CD4-positive, CD25-positive, alpha-beta regulatory T cell (primary cell): ENCODE measurements at places on chromosomes 4 and X. TPM values are rescaled to one million over a fixed set of nuclear protein-coding genes. Genes with fewer than 3 reads are reported as not detected.

GRCh38 chrX:10501611-10502010 lies 118.8 kb downstream of the MID1 start:
- no peak for DNase-seq
- H3K36me3 ChIP-seq, result no peaks in the 10 kb centered on the region
- H3K4me1 ChIP-seq, result no peaks in the 10 kb centered on the region
- no peaks in the 10 kb centered on the region for H3K27me3 ChIP-seq
- no peak overlapping the region for H3K27ac ChIP-seq

DNA sequence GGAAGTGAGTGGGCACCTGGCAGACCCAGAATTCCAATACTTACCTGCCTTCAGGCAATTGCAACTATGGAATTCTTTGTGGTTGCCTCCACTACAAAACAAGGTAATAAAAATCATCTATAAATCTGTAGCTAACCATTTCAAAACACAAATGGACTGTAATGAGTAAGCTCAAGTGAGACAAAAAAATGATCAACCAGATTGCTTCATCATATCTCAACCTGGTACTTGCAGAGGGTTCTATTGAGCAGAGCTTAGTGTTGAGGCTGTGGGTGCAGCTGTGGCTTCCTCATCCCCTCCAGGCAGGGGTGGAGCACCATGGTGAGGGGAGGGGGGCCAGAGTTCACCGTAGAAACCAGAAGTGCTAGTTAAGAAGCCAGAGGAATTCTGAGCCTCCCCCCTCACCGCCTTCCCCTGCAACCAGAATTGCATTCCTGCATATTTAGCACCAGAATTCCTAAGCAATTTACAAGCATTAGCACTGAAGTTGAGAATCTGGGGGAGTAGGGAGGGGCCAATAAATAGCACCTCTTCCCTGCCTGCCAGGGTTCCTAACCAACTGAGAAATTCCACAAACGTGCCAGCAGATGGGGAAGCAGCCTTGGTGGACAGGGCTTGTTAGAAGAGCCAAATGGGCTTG lies 11.5 kb downstream of the CTAG1A start:
- H3K4me3 ChIP-seq, result no peak overlapping the region
- H3K4me1 ChIP-seq, result no peaks in the 10 kb centered on the region
- H3K27ac ChIP-seq, result no peak overlapping the region
- no peaks in the 10 kb centered on the region for H3K27me3 ChIP-seq
- no peak for DNase-seq
- H3K36me3 ChIP-seq, result no peaks in the 10 kb centered on the region

DNA sequence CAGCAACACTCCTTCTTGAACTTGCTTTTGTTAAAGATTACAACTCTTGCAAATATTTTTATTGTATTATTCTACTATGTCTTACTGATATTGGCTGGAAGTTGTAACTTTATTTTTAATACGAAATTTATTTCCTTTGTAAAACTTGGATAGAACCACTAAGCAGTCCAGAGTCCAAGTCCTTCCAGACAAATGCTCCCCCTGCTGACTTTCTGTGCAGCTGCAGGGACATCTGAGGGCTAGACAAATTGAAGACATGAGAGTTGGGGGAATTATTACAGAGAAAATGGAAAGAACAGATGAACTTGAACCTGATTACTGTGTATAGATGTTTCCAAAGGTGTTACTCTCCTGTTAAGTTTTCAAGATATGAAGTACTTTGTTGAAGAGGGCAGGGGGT lies 238.8 kb downstream of the GRIA3 start:
- H3K4me1 ChIP-seq, result no peaks in the 10 kb centered on the region
- no peak overlapping the region for H3K27ac ChIP-seq
- no peaks in the 10 kb centered on the region for H3K27me3 ChIP-seq

- no peak for DNase-seq
- no peaks in the 10 kb centered on the region for H3K27me3 ChIP-seq
- no peak overlapping the region for H3K27ac ChIP-seq
- H3K4me1 ChIP-seq, result no peaks in the 10 kb centered on the region
Measured at GRCh38 chrX:121010218-121010617, 24.7 kb upstream of the CT47A1 start.

DNA sequence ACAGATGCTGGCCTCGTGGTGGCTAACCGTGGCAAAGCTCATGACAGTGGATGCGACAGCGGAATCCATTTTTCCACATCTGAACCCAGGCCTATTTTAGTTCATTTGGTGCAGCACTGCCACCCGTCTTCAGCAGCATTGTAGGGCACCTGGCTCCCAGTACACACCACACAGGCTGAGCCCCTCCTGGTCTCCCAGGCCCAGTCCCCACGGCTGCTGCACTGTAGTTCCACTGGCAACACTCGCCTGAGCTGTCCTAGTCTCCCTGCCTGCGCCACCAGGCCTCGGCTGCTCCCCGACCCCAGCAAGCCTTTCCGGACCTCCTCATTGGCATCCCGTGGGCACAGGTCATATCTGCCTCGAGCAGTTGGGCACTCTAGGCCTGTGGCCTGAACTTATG lies 76.2 kb downstream of the MTMR1 start:
- H3K36me3 ChIP-seq, result no peaks in the 10 kb centered on the region
- no peak overlapping the region for H3K27ac ChIP-seq
- no peaks in the 10 kb centered on the region for H3K27me3 ChIP-seq
- no peak for DNase-seq

GRCh38 chr4:82380344-82380743 lies 6.6 kb upstream of the HNRNPD start:
- DNase-seq, result no peak
- H3K4me1 ChIP-seq, result peaks cover 8% of the 10 kb centered on the region
- H3K27me3 ChIP-seq, result no peaks in the 10 kb centered on the region
- H3K36me3 ChIP-seq, result peaks cover 4% of the 10 kb centered on the region
- H3K4me3 ChIP-seq, result no peak overlapping the region

GRCh38 chrX:118554511-118554910 lies 58.9 kb downstream of the DOCK11 start:
- H3K36me3 ChIP-seq, result peaks cover 36% of the 10 kb centered on the region
- H3K27ac ChIP-seq, result no peak overlapping the region
- H3K4me3 ChIP-seq, result no peak overlapping the region
- H3K4me1 ChIP-seq, result peaks cover 9% of the 10 kb centered on the region
- DNase-seq, result no peak

DNA sequence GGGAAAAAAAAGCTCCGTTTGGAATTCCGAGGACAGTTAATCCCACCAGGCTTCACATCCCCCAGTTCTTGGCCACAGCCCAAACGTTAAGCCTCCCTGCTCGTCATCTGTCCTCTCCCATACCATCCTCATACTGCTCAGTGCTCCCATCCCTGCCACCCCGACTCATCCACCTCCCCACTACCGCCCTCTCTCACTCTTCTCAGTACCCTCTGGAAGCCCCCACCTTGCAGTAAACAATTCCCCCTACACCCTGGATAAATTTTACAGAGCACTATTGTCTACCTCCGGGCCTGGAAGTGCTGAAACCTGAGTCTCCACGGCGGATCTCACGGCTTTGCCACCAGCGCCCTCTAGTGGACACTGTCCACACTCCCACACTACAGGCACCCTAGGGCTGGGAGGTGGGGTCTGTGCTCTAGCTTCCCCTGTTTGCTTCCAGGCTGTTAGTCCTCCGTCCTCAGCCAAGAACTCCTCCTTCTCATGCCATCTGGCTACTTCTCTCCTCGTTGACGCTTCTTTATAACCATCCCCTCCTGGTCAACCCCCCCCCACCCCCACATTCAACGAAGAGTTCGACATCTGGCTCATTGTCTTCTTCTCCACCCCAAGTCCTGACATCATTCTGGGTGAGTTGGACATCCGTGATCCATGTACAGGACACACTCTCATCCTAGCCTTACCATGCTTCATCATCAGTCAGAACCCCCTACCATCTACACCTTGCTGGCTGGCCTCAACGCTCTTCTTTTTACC lies 54.5 kb downstream of the RTL9 start:
- DNase-seq, result peak; percentile 67
- H3K27ac ChIP-seq, result no peak overlapping the region
- H3K36me3 ChIP-seq, result no peaks in the 10 kb centered on the region
- peaks cover 3% of the 10 kb centered on the region for H3K4me1 ChIP-seq
- no peak overlapping the region for H3K4me3 ChIP-seq

DNA sequence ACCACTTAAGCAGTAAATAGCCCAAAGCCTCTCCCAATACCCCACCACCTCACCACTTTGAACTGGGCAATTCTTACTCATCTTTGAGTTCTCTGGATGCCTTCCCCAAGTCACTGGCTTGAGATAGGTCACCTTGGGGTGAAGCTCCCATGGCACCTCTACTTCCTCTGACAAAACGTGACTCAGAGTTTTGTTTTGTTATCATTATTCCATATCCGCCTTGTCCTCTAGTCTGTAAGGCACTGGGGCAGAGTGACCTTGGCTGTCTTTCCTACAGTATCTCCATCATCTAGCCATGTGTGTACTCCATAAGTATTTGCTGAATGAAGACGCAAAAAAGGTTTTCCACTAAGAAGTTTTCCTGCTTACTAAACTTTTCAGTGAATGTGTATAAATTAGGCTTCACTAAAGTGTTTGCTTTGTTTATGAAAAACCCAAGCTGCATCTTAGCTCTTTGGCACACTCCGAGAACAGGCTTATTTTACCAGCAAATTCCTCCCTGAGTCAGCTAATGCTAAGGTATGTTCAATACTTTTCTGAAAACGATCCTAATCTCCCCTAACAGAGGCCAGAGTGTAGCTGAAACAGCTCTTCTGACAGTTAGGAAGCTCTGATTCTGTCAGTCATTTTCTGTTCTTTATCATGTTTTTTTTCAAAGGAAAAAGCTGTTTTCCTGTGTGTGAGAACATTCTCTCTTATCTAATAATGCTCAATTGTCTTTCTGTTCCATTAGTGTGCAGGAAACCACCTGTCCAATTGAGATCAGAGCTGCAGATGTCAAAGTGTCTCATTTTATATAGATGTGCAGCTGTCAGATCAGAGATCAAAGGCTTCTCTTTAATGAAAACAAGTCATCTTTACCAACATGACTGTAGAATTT lies 30.2 kb upstream of the TSPAN5 start:
- peak overlapping the region; percentile 72 for H3K27ac ChIP-seq
- H3K4me3 ChIP-seq, result peak overlapping the region; percentile 65
- no peak for DNase-seq
- peaks cover 21% of the 10 kb centered on the region for H3K4me1 ChIP-seq
- H3K27me3 ChIP-seq, result no peaks in the 10 kb centered on the region

GRCh38 chr4:2159931-2160330 lies 82.0 kb downstream of the HAUS3 start:
- no peak overlapping the region for H3K27ac ChIP-seq
- no peaks in the 10 kb centered on the region for H3K4me1 ChIP-seq
- no peak for DNase-seq
- no peaks in the 10 kb centered on the region for H3K36me3 ChIP-seq
- H3K27me3 ChIP-seq, result no peaks in the 10 kb centered on the region

DNA sequence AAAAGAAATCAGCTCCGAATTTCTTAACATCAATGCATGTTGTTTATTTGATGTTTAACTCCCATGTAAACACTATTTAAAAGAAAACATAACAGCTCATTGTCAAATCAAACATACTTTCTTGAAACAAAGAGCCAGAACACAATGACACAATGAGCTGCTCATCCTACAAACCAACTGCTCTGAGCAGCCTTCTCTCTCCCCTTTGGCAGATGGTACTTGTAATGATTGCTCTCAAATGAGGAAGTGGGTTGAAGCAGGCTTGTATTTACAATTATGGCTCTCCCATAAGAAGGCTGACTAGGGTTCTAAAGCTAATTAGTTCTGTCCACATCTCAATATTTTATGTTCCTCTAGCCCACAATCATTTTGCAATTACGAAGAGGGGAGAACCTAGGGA lies 637.8 kb upstream of the ADGRL3 start:
- no peak overlapping the region for H3K27ac ChIP-seq
- no peaks in the 10 kb centered on the region for H3K36me3 ChIP-seq
- no peak overlapping the region for H3K4me3 ChIP-seq
- no peaks in the 10 kb centered on the region for H3K4me1 ChIP-seq
- no peaks in the 10 kb centered on the region for H3K27me3 ChIP-seq

- no peaks in the 10 kb centered on the region for H3K4me1 ChIP-seq
- H3K27me3 ChIP-seq, result peaks cover 2% of the 10 kb centered on the region
- no peak overlapping the region for H3K27ac ChIP-seq
- DNase-seq, result no peak
- H3K4me3 ChIP-seq, result no peak overlapping the region
Measured at GRCh38 chr4:76725039-76725438, 172.9 kb downstream of the SOWAHB start.

GRCh38 chr4:13597141-13597540 lies 30.4 kb downstream of the BOD1L1 start:
- DNase-seq, result no peak
- H3K4me3 ChIP-seq, result no peak overlapping the region
- no peaks in the 10 kb centered on the region for H3K4me1 ChIP-seq
- peaks cover 68% of the 10 kb centered on the region for H3K36me3 ChIP-seq

DNA sequence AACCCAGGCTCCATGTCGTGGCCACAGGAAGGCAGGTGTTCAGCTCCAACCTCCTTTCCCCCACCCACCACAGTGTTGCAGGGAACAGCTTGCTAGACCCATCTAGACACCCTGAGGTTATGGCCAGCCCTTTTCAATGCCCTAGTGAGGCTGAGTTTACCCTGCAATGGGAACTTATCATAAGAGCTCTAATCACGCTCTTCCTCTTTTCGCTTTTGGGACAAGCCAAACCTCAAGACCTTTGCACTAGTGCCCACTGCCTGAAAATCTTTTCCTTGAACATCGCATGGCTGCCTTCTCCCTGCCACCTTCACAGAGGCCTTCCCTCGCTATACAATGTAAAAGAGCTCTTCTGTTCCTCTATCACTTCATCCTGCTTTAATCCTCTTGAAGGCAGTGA lies 2.4 kb upstream of the FGFBP2 start:
- H3K4me1 ChIP-seq, result no peaks in the 10 kb centered on the region
- DNase-seq, result no peak
- H3K4me3 ChIP-seq, result no peak overlapping the region
- no peaks in the 10 kb centered on the region for H3K36me3 ChIP-seq
- H3K27ac ChIP-seq, result no peak overlapping the region

Gene RNF175
- total RNA-seq, result 2.1 TPM

Gene FOXR2
- total RNA-seq, result not detected

Gene GUCY2F
- total RNA-seq, result not detected

Gene PRMT9
- total RNA-seq, result 27.5 TPM

Gene FRMD7
- not detected for total RNA-seq

Gene MGARP
- 0.49 TPM for total RNA-seq

Gene PLA2G12A
- total RNA-seq, result 13.3 TPM

Gene PCDH18
- 0.25 TPM for total RNA-seq

Gene APBB2
- total RNA-seq, result not detected

Gene FAM9C
- total RNA-seq, result not detected

Gene ARHGAP24
- total RNA-seq, result not detected

Gene CT45A10
- total RNA-seq, result not detected

Gene MAGEB18
- not detected for total RNA-seq

Gene DCX
- total RNA-seq, result not detected

Gene TEX13D
- total RNA-seq, result not detected

Gene RAB33A
- 7.9 TPM for total RNA-seq
